Neural crest cell (in vitro differentiated cells): ENCODE measurements at places on chromosomes 16 and 17.

GRCh38 chr16:1787322-1788094 is 4.7 kb downstream of the NUBP2 start:
- DNase-seq, result no peak

DNA sequence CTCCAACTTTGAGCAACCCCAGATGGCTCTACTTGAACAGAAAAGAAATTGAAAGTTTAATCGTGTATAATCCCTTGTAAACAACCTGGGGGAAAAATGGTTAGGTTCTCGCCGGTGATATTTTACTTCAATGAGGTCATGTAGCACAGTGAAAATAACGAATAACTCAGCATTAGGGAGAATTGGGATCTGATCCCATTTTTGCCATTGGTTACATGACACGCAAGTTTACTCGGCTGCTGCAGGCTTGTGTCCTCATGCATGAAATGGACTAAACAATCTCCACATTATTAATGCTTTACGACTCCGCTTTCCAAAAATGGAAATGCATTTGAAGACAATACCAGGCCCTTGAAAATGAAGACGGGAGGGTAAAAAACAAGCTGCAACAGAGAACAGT is 45.5 kb upstream of the LRRC37A3 start:
- no peak for DNase-seq

- DNase-seq, result peak; percentile 35
These were observed 21.8 kb upstream of the FOXK2 start for GRCh38 chr17:82497483-82498405.

- no peak for DNase-seq
These were observed 188.5 kb downstream of the MAP2K6 start for GRCh38 chr17:69602972-69603371.

DNA sequence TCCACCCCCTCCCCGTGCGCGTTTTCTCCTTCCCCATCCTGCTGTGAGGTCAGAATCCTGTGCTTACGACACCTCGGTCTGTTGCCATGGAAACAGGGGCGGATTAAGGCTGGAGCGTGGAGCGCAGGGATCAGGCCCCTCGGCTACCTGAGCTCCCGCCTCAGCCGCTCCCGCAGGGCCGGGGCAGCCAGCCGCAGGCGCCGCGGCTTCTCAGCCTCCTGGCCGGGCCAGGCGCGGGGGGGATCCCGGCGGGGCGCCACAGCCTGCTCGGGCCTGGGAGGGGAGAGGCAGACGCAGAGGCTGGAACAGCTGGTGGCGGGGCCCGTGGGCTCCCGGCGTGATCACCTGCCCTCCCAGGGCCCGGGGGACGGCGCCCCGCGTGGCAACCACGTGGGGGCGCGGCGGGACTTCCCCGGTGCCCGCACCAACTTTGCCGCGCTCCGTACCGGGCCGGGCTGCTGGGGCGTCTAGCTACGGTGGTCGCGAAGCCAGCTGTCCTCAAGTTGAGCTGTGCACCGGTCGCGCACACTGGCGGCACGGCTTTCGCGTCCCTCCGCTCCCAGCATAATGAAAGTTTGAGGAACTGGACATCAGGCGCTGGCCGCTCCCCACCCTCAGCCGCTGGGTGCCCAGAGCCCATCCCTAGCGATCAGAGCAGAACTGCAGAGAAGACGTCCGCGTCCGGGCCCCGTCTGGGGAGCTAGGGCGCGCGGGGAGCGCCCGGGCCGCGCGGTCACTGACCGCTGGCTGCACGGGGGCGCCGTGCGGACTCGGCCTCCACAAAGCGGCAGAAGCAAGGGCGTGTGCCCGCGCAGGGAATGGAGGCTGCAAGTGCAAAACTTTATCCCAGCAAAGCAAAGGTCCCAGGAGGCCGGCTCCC is 1.2 kb downstream of the RTN4RL1 start:
- no peak for DNase-seq

- DNase-seq, result no peak
These were observed 40.4 kb downstream of the ZNF778 start for GRCh38 chr16:89257757-89258465.

DNA sequence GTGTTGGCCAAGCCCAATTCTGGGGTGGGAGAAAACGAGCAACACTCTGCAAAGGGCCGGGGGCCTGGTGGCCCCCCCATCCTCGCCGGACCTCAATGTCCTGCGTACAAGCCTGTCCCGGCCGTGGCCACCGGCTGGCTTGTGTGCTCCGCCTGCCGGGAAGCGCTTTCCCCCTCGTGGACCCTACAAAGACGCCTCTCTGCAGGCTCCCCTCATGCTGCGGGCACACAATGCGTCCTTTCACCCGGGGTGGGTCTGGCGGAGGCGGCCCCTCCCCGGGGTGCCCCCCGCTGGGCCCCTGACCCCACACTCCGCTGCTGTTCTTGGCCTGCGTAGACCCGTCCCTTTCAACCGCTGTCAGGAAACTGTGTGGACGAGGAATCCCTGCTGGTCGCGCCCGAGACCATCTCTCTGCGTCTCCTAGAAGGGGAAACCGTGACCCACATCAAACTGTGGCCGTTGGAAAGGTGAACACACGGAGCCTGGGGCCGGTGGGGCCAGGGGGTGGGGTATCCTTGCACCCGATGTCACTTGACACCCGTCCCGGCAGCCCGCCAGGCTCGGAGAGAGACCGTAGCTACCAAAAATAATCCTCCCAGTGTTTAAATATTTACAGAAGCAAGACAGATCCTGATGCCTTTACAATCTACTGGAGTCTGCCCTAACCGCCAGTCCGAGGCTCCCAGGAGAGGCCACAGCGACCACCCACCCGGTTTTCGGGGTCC is 43.6 kb downstream of the TBC1D16 start:
- peak; percentile 40 for DNase-seq

DNA sequence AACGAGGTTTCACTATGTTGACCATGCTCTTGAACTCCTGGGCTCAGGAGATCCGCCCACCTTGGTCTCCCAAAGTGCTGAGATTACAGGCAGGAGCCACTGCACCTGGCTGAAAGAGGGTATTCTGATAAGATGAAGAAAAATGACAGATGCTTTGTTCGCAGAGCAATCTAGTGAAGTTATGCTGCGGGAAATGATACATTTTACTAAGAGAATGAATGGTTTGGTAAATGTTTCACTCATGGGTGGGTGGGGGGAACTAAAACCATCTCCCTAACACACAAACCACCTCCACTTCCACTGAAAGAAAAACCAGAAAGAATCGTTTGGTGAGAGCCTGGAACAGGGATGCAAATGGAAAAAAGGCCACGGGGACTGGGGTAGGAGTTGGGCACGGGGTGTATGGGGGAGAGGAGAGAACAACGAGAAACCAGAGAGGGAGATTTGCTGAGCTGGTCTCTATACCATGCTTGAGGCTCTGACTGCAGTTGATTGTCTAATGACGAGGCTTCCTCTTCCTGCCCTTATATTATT is 19.0 kb upstream of the XYLT2 start:
- no peak for DNase-seq

GRCh38 chr16:88772871-88773811 is 11.9 kb downstream of the PIEZO1 start:
- no peak for DNase-seq

DNA sequence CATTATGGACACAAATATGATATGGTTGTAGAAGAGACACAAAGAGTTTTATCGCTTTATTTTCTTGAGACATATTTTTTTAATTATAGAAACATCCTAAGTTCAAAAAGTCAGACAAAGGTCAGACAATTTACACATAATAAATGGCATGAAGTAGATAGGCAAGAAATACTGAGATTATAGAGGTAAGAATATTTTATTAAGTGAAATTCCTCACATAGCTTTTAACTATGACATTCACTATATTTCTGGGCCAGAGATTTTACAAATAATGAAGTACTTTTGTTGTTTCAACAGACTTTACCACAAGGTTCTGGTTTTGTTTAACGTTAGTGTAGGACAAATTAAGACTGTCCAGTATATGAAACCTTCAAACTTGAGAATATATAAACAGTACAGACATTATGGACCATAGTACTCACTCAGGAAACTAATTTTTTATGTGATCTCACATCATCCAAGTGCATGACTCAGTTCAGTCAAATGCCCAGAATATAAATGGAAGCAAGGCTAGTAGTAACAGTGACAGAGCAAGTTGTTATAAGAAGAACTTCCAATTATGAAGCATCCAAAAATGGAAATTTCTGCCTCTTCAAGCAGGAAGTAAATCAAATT is 394.8 kb downstream of the KCNJ2 start:
- DNase-seq, result no peak

DNA sequence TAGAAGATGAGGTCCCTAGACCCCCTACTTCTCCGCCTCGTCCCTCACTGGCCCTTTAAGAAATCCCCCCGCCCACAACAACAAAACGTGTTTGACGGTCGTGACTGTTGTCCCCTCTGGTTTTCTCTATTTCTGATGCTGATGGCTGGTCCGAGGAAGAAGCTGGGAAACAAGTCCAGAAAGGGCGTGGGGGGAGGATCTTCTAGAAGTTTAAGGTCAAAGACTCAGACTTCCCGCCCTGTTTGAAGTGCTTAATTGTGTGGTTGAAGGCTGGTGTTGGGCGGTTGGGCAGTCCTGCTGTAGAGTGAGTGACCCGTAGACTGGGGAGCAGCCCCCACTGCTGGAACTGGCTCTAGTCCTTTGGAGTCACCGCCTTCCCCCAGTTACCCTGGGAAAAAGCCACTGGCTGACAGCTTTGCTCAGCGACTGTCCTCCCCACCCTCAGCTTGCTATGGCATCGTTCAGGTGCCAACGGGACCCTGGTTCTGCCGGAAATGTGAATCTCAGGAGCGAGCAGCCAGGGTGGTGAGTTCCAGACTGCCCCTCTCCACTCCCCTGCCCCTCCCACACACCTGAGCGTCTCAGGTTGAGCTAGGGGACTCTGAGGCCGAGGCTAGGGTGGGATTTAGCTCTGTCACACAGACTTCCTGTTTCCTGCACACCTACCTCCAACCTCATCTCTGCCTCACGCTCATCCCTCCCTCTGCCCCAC is 1.6 kb downstream of the MLLT6 start:
- no peak for DNase-seq

DNA sequence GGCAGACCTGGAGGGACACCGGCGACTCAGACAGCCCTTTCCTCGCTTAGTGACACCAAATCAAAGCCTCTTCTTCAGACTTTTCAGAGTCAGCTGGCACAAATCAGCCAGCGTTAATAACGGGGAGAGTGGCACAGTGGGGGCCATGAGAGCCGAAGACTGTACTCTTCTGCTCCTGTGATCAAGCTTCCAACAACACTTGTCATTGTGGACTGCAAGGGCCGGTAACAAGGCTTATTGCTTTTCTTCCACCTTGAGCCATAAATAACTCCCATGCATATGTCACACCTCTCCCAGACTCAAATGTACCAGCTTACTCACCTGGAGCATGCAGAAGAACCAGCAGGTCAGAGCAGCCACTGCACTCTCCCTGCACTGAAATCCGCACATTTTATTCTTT is 12.8 kb downstream of the FLCN start:
- DNase-seq, result no peak

DNA sequence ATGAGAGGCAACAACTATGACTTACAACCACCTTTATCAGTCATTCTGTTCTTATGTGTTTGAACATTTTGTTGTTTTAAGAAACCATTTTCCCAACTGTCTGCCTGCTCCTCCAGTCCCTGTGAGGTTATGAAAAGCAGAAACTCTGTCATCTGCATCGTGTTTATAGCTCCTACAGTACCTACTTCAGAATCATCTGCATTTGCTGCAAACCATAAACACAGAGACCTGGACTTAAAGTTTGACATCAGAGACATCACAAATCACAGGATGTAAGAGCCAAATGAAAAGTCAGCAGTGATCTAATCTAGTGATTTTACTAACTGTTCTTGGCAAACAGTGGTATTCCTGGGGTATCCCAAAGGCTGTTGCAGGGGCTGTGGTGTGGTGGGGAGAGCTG is 55.2 kb downstream of the CDH11 start:
- DNase-seq, result no peak
